Left forelimb (tissue), 1 donor: ENCODE measurements at places on chromosomes 3 and 15.

DNA sequence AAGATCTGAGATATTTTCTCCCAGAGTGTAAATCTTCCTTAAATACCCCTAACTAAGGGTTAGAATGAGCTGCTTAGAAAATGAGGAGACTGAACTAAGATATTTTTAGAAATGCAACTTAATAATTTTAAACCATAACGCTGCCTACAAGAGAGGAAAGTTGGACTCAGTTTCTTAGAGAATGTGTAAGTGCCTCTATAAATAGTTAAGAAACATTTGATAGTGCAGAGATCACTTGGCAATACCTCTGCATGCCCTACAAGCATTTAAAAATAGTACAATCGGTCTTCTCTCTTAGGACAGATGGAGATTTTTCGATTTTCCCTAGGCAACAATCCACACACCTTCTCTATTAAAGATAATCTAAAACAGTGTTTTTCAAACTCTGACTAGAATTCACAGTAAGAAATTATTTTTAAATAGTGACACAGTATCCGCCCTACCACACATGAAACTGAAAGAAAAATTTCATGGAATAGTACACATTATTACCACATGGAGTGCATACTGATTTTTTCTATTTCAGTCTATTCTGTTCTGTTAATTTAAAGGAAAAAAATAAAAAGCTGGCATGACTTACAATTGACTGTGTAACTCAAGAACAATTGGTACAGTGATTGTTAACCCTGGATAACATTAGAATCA lies 83.2 kb downstream of the GADL1 start:
- no peak for DNase-seq

DNA sequence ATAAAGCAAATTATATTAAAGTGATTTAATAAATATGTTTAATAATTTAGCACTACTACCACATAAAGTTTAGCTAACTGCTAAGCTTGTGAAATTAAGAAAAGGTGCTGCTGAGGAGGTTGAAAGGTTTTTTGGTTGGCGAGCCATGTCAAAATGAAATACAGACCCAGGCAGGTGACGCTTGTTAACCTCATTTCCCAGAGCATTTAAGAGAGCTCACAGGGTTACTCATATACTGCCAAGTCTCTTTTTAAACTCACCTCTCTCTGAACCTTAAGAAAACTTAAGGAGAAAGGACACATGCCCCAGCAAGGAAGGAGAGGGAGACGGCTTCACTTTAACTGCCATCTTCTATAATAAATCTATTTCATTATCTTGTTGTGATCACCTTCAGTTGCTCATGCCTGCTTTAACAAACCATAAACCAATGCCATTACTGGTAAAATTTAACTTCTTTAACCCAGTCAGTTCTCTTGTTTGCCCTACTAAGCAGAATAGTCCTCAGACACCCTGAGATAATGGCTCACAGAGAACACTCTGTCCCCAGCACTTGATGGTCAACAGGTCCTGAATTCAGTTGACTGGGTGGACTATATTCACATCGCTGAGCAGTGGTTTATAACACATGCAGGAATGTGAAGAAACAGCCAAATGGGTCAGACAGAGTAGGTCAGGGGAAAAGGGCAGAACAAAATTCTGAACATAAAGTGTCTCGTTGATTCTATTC lies 540.1 kb downstream of the UNC13C start:
- DNase-seq: no peak

DNA sequence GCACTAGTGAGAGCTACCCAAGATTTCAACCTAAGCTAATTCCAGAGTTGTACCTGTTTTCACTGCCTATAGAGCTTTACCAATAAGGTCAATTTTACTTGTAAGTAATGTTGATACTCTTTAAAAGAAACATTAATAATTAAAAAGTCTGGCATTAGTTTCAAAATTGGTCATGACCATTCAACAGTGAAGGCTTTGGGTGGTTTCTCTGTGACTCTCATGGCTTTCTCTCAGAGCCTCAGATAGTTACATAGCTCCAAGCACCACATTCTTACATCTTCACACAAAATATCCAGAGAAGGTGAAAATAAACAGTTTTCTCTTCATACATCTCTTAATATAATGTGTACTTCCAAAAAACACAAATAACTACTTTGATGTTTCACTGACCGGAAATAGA lies 61.5 kb upstream of the TCF12 start:
- DNase-seq: no peak

DNA sequence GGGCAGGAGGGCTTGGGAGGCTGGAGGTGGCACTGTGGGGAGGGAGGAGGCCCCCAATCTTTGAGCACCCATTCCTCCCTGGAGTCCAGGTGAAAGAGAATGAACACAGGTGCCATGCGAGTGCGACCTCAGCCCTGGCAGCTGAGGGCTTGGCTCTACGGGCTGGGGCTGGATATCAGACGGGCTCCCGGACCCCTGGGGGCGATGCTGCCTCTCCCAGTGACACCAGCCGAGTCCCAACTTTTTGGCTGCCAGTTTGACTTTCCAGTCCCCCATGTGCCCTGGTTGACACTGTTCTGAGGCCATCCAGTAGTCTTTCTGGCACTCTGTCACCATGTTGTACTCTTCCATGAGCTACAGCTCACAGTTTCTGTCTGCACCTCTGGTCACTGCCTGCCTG lies 1.2 kb downstream of the VILL start:
- DNase-seq: no peak

- no peak for DNase-seq
Measured at GRCh38 chr3:103055021-103055520, 620.3 kb downstream of the ZPLD1 start.

GRCh38 chr3:171871392-171872274 lies 28.5 kb downstream of the TMEM212 start:
- DNase-seq: no peak

- DNase-seq: no peak
Measured at GRCh38 chr3:58274027-58274614, 31.9 kb upstream of the RPP14 start.

DNA sequence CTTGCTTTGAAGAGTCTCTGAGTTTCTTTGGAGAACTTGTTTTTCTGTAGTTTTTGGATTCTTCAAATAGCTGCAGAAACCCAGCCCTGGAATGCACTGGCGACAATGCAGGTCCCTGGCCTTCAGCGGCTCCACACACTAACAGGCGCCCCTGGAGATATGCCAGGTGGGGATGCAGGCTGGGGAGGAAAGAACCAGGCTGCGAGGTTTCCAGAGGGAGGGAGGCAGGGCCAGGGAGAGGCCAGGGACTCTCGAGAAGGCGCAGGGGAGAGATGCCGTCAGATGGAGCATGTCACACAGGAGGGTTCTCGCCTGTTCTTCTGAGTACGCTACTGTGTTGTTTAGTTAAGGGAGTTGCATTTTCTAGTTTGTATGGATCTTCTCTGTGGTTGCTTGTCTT lies 283.1 kb downstream of the GABRG3 start:
- no peak for DNase-seq

DNA sequence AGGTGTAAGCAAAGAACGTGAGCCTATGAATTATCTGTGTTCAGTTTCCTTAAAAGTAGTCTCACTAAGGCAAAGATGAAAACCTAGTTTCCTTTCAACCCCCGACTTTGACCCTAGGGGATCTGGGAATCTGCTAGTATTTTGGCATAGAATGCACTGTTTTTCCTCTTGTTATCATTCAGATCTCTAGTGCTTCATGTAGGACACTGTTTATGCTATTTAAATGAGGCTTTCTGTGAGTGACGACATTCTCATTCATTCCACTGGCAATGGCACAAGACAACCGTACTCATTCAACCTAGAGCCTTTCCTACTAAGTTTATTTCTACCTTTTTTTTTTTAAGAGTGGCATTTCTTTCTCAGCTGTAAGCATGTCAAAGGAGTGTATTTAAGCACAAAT lies 67.0 kb downstream of the CHAC1 start:
- DNase-seq: no peak

GRCh38 chr3:14921811-14922705 lies 25.3 kb upstream of the NR2C2 start:
- DNase-seq: no peak

DNA sequence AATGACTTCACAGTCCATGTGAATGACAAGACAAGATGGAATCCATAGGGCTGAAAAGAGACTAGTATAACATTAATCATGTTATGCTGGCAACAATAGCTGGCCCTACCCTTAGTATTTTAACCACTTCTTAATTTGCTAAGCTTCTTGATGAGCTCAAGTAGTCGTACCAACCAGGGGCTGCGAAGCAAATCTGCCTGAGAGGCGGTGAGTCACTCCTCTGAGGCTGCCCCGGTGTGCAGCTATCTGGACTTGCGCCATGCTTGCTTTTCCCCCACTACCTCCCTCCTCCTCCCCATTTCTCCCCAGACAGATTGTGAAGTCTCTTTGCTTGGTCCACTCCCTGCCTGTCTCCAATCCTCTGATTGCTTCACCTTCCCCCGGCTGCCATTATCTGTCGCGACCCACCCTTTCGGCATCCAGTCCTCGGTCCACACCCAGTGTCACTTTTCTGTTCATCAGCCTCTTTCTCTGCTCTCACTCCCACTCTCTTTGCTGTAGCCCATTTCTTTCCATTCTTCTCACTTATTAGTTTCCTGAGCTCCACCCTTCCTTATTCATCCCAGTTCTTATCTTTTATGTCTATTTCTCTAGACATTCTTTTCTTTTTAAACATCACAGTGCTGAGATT lies 42.7 kb downstream of the DUT start:
- no peak for DNase-seq

GRCh38 chr3:1462371-1462770 lies 369.5 kb downstream of the CNTN6 start:
- DNase-seq: no peak

DNA sequence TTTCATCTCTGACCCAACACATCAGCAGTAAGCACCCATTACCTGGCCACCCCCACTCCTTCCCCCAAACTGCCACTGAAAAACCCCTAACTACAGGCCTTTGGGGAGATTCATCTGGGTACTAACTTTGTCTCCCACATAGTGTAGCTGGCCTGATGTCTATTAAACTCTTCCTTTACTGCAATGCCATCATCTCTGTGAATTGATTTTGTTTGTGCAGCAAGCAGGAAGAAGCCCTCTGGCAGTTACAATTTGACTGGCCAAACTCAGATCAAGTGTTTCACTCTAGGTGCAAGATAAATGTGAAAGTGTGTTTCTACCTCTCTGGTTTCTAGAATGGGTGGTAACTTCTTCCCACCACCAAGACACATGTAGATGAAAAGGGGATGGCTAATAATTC lies 26.7 kb upstream of the OR5K4 start:
- no peak for DNase-seq

- no peak for DNase-seq
Measured at GRCh38 chr3:107574650-107575049, 51.9 kb downstream of the BBX start.

DNA sequence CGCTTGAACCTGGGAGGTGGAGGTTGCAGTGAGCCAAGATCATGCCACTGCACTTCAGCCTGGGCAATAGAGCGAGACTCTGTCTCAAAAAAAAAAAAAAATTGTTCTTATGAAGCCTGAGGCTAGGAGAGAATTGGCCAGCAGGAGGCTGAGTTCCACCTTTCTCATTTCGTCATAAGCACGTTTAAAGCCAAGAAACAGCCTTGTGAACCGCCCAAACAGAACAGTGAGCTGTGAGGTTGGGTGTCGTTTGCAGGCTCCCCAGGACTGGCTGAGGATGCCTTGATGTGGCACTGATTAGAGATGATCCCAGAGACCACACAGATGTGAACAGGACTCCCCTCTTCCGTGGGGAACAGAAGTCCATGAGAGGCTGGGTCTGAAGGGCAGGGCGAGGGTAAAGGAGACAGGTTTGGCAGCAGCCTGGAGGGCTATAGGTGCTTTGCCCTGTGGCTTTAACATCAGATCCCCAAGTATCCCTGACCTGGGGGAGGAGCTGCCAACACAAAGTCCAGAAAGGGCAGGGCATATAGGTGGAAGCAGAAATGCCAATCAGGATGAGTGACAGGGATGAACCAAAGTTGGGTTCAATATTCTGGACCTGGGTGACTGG lies 52.9 kb downstream of the CLEC3B start:
- no peak for DNase-seq

DNA sequence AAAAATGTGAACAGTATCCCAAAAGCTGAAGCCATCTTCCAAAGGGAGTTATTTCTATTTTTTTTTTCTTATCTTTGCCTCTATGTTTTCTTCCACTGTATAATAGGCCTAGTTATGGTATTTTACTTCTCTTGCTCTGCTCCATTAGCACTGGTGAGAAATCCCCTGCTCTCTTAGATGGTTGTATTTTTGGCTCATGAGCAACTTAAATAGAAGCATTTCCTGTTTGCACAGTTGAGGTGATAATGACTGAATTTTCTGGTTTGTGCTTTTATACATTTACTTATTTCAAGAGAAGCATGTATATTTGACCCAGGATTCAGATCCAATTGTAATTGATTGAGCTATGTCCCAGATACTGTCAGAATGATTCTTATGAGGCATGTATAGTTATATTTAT lies 61.6 kb upstream of the CD200R1L start:
- DNase-seq: no peak

DNA sequence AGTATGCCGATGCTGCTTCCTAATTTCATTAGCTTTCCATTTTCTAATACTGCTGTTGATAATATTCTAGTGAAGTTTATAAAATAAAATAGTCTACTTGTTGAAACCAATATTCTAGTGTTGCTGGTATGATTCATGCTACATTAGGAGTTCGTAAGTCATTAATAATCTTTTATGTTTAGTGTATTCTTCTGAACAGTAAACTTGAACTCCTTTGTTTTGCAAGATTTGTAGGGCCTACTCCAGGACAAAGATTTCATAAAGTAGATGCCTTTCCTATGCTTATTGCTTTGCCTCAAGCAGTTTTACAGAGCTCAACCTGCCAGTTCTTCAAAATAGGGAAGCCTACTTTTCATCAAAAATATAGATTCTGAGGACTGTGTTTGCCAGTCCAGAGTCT lies 111.5 kb downstream of the RSRC1 start:
- DNase-seq: no peak

GRCh38 chr3:16130066-16130465 lies 44.4 kb upstream of the GALNT15 start:
- DNase-seq: no peak

DNA sequence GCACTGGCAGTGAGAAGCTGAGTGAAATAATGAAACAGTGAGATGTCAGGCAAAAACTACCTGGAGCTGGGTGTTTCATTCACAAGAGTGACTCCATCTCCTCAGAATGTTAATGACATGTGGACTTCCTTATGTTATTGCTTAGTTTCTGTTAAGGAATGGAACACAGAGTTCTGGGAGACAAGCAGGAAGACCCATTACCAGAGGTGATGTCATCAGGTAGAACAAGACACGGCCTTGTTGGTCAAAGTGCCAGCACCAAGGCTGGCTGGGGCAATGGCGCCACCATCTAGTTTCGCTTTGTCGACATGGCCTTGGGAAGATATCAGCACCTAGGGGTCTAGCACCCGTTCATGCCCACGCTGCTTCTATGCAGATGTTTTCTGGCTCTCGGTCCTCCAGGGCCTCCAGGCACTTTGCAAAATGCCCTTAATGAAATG lies 252.2 kb downstream of the FAM43A start:
- DNase-seq: no peak

- no peak for DNase-seq
Measured at GRCh38 chr3:159922861-159923312, 65.7 kb upstream of the IL12A start.

- DNase-seq: no peak
Measured at GRCh38 chr15:55434989-55435825, 26.9 kb downstream of the PIERCE2 start.
